ENCODE measurements at places on chromosomes 2 and 18.
A peak's percentile ranks its signal among the peaks of the same experiment; 100 is the strongest.

GRCh38 chr2:10236571-10237391, 65.9 kb upstream of the HPCAL1 start:
- no peak for DNase-seq

DNA sequence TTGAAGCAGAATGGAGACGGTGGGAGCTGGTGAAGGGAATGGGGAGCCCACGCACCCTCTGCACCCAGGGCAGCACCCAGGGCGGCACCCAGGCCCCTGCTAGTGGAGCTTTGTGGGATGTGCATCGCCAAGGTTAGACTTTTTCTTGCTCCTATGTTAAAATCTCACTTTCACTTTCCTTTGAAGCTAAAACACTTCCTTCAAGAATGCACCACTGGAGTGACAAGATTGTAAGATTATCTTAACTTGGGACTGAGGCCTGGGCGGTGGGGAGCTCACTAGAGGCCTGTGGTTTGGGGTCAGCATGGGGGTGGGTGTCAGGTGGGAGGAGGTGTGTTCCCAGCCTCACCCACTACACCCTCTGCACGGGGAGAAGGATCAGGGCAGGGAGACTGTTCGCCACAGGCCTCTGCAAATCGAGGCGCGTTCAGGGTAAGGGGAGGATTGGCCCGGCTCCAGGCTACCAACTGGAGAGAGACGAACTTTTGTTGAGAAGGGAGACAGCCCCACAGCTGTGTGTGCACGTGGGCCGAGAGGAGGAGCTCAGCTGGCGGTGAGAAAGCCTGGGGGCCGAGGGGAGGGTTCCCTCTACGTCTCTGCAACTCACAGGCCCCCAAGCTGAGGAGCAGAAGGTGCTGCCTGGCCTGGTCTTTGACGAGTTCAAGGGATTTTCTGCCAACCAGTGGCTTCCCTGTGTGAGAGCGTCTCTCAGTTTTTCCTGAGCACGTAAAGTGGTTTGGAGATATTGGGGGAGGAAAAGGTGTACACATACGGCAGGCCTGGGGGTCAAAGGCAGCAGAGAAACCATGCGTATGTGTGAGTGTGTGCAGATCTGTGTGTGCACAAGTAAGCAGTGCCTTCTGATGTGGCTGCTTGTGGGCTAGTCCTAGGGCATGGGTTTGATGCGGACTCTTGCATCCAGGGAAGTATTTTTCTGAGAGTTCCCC, 147.7 kb downstream of the KLHL29 start:
- peak; percentile 58 for DNase-seq

DNA sequence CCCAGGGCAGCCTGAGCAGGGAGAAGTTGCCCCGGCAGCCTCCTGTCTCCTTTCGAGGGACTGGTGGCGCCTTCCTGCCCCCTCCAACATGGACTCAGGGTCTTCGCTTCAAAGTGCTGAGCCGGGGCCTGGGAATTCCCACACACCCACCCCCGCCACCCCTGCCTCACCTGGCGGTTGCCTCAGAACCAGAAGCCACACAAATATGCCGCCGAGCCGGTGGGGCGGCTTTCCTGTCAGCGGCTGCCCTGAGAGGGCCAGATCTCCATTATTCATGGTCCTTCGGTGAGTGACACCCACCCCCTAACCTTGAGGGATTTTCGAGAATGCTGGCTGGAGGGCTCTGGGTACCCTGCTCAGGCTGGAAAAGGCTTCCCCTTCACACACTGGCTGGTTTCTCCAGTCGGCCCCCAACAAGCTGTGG, 71.7 kb downstream of the SMAD7 start:
- no peak for DNase-seq

GRCh38 chr2:140138736-140139135, 1358.5 kb upstream of the NXPH2 start:
- DNase-seq: no peak

GRCh38 chr2:9673914-9674481, 43.2 kb upstream of the YWHAQ start:
- no peak for DNase-seq

GRCh38 chr2:106192752-106193689, 1.1 kb downstream of the UXS1 start:
- DNase-seq: peak; percentile 72

DNA sequence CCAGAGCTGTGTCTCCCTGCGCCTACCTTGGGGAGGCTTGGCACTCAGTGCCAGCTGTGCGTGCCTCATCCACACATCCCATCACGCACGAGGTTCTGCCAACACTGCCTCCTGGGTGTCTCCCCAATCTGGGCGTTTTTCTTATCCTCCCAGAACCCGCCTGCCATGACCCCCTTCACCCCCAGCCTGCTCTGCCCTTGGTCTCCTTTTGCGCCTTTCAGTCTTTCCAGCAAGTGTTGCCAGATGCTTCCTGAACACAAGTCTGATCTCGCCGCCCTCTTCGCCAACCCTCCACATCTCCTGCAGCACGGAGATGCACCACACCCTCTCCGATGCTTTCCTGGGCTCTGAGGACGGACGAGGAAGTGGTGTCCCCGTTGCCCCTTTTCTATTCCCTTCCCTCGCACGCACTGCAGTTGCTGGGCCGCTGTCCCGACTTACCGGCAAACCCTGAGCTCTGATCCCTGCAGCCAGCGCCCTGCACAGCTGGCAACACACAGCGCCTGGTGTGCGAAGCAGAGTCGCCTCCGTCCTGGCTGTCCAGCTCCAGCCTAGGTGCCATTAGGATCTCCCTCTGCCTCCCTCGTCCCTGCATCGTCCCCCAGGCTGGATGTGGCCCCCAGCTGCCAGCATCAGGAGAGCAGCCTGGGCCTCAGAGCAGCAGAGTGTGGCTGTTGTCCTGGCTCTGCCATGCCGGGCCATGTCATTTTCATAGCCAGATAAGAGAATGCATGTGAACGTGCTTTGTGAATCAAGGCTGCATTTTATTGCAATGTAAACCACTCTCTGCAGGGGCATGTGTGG, 22.6 kb upstream of the ALLC start:
- DNase-seq: no peak

DNA sequence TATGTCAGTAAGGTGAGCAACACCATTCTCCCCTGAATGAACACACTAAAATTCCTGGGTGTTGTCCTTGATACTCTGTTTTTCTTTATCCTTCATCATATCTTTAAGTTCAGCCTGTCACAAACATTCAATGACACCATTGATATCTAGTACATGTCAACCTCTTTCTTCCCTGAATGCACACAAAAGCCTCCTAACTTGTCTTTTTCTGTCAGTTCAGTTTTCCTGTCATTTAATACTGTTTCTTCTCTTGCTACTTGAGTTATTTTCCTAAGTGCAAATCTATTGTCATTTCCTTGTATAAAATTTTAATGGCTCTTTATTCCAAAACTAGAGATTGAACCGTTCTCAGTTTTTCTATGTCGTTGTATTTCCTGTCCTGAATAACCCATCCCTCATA, 1107.6 kb upstream of the SLC39A10 start:
- no peak for DNase-seq

GRCh38 chr18:46019936-46020335, 52.1 kb downstream of the PSTPIP2 start:
- no peak for DNase-seq

All from activated naive CD8-positive, alpha-beta T cell treated with anti-CD3 and anti-CD28 coated beads for 36 hours (primary cell).